RWPE1 (cell line): ENCODE measurements at places on chromosomes 3 and 15.

- DNase-seq = no peak
These were observed 841.9 kb downstream of the VGLL3 start for GRCh38 chr3:86149054-86149453.

DNA sequence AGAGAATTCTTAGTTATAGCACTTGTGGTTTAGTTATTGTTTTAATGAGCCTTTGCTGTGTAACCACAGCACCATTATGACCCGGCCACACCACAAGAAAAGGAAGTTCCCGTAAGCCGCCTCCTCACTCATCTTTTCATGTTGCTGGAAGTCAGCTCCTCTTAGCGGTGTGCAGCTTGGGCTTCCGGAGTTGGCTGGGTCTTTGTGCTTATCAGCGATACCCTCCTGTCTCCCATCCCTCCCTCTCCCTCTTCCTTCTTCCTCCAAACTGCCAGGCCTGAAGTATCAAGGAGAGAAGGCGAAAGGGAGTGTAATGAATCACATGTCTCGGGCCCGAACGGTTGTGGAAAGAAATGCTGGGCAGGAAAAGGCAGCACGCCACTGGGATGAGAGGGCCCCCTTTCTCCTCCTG lies 353.5 kb downstream of the MCTP2 start:
- no peak for DNase-seq

DNA sequence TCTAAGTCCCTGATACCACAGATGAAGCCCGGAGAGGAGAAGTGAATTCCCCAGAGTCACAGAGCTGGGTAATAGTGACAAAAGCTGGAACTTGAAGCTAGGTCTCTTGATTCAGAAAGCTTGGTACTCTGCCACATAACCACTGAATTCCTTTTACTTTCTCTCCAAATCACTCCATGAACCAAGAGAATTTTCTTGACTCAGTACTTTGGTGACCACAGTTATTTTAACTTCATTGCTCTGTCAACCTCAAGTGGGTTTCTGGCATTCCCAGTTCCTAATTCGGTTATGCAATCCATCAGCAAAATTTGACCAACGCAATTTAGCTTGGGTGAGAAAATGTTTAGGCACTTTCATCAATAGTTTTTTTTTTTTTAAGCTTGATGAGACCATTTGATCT lies 61.0 kb upstream of the PPARG start:
- no peak for DNase-seq

DNA sequence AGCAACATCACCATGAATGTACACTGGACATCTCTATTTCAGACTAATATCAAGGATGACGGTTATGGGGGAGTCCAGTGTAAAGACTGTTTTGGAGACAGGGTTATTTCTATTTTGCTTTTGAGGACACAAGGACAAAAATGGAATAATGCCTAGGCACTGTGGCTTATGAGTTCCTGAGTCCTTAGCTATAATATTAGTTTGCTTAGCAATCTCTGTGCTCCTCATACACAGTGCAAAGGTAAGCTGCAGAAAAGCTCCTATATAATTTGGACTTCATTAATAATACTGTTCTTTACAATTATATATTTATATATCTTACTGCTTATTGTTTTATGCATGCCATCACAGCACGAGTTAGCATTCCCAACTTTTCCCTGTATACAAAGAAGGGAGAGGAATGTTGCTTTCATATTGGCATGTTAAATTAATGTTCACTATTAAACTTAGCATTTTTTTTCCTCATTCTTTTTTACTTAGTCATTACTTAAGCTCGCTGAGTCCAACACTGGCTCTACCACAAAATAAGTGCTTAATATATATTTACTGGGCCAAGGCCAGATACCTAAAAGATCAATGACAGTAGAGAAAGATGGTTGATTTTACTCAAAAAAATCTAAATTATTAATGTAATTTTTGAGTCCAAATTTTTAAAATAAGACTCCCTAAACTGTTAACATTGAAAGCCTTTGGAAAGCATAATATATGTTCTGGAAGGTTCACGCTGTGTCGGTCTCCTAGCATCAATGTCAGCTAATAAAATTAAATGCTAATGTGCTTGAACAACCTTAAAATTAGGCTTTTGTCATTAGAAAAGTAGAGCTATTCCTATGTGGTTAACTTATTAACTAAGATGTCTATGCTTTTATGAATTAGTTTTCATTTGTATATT lies 13.8 kb downstream of the THBS1 start:
- no peak for DNase-seq

- DNase-seq = no peak
These were observed 923.1 kb downstream of the CADM2 start for GRCh38 chr3:85881833-85882393.

DNA sequence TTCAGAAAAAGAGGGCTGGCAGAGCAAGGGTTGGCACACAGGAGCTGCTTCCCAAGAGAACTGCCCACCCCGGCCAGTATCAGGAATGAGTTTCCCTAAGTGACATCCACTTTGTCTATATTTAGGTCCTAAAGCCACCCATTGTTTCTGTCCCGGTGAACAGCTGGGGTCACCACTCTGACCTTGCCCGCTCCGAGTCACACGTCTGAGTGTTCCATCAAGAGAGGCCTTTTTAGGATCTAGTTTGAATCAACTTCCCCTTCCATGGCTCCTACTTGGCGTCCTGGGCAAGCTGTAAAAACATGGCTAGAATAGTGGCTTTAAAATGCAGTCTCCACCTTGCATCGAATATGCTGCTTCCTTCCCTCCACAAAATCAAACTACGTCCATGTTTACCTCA lies 109.6 kb upstream of the ARHGEF3 start:
- no peak for DNase-seq

DNA sequence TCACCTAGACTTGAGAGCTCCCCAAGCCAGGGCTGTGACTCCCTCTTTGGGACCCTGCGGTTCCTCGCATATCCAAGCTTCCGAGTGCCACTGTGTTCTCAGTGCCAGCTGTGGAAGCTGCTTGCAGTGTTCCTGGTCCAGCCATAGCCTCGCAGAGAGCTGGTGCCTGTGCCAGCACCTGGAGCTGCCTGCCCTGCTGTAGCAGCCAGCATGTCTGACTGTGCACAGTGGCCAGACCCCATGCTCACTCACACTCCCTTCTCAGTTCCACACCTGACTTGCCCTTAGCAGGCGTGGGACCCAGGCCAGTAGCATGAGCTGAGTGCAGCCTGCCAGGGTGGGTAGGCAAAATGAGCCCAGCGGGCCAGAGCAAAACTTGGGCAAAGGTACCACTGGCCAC lies 25.3 kb downstream of the LRRC49 start:
- DNase-seq = no peak

GRCh38 chr3:113533534-113533892 lies 1.2 kb downstream of the SIDT1 start:
- no peak for DNase-seq

DNA sequence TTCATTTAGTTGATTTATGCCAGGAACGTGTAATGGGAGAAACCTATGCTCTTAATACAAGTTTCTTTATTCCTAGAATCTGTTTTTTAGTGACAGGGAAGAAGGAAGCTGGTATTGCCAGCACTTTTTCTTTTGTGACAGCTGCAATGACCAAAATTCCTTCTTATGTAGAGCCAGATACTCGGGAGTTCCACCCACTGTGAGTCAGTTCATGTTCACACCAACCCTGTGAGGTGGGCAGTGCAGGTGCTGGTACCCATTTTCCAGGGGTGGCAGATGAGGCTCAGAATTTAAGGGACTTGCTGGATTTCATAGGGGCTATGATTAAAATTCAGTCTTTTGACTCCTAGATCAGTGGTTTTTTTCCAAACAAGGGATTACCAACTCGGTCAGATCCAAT lies 34.7 kb downstream of the OXNAD1 start:
- DNase-seq = no peak
